ENCODE measurements at places on chromosomes 16 and 17. TPM values are rescaled to one million over a fixed set of nuclear protein-coding genes. Genes with fewer than 3 reads are reported as not detected.

Gene FAM20A
- total RNA-seq = 0.16 TPM

Gene PRAC1
- not detected for total RNA-seq

Gene VTN
- 0.21 TPM for total RNA-seq

Gene PMP22
- total RNA-seq = 31.3 TPM

Gene KCNJ18
- total RNA-seq = not detected

Gene SOX9
- 2.4 TPM for total RNA-seq

Gene TMEM238L
- total RNA-seq = not detected

Gene FBXW10
- not detected for total RNA-seq

Gene HS3ST3A1
- 9.7 TPM for total RNA-seq

Gene TMEM132E
- total RNA-seq = not detected

Gene CHST6
- 0.94 TPM for total RNA-seq

Gene TBC1D3K
- total RNA-seq = not detected
